AG08396 (cell line): ENCODE measurements at places on chromosomes 12 and 14.

GRCh38 chr12:131598717-131599116 is 112.2 kb upstream of the SFSWAP start:
- no peak for DNase-seq

- no peak for DNase-seq
These were observed 86.2 kb upstream of the CSRP2 start for GRCh38 chr12:76964784-76965571.

GRCh38 chr12:108462686-108463085 is 52.4 kb upstream of the FICD start:
- no peak for DNase-seq

GRCh38 chr12:51589060-51589459 is 2.0 kb upstream of the SCN8A start:
- DNase-seq = no peak

- no peak for DNase-seq
These were observed 107.3 kb downstream of the TSPAN9 start for GRCh38 chr12:3184485-3184884.
